GM23248 (cell line): ENCODE measurements at places on chromosomes 5 and 9.

- H3K27me3 ChIP-seq, result no peaks in the 10 kb centered on the region
- H3K27ac ChIP-seq, result no peak overlapping the region
- H3K36me3 ChIP-seq, result no peaks in the 10 kb centered on the region
- no peak overlapping the region for H3K4me3 ChIP-seq
Measured at GRCh38 chr5:142957528-142957927, 187.4 kb downstream of the ARHGAP26 start.

- peak overlapping the region; percentile 85 for H3K4me3 ChIP-seq
- DNase-seq, result peak; percentile 97
- no peaks in the 10 kb centered on the region for H3K36me3 ChIP-seq
- H3K27ac ChIP-seq, result peak overlapping the region; percentile 45
Measured at GRCh38 chr5:113489299-113489698, 1.0 kb upstream of the MCC start.

GRCh38 chr9:9170439-9171134 lies 1371.0 kb upstream of the DMAC1 start:
- no peaks in the 10 kb centered on the region for H3K36me3 ChIP-seq
- H3K27me3 ChIP-seq, result no peaks in the 10 kb centered on the region
- no peak overlapping the region for H3K4me3 ChIP-seq
- no peaks in the 10 kb centered on the region for H3K4me1 ChIP-seq
- H3K27ac ChIP-seq, result no peak overlapping the region
- no peak for DNase-seq

DNA sequence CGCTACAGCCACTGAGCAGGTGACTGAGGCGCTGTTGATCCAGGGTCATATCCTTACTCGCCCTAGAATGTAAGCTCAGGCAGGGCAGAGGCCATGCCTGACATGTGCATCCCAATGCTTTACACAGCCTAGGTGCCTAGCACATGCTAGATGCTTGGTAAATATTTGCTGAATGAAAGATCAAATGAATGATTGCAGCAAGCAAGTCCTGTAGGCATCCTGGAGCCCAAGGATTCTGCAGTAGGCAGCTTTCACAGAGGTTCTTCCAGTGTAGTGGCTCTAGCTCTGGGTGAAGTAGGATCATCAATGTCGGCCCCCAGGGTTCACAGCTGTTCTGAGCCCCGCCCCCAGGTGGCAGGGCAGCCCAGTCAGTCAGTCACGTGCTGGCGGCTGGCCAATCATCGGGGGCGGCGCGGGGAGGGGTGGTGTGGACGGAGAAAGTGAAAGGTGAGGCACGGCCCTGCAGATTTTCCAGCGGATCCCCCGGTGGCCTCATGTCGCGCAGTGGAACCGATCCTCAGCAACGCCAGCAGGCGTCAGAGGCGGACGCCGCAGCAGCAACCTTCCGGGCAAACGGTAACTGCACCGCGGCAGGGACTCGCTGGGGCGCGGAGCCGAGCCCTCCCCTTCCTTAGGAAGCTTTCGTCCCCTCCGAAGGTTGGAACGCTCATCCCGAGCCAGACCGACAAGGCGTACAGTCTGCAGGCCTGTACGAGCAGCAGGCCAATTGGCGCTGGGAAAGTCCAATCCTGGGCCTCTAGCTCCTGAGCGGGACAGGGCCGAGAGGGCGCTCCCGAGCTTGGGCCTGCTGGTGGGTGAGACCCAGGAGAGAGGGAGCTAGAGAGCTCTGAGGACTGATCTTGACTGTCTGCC lies at the start of gene GALT:
Gene GALT, plus strand, starts transcription at position 465 of the 873 bp plus-strand sequence. Its CDS starts 30 bp downstream, at position 495.
- peak within 1 kb of the TSS; percentile 74 for H3K27ac ChIP-seq
- peaks cover 16% of the 10 kb centered on the region for H3K4me1 ChIP-seq
- no peaks in the 10 kb centered on the region for H3K36me3 ChIP-seq

DNA sequence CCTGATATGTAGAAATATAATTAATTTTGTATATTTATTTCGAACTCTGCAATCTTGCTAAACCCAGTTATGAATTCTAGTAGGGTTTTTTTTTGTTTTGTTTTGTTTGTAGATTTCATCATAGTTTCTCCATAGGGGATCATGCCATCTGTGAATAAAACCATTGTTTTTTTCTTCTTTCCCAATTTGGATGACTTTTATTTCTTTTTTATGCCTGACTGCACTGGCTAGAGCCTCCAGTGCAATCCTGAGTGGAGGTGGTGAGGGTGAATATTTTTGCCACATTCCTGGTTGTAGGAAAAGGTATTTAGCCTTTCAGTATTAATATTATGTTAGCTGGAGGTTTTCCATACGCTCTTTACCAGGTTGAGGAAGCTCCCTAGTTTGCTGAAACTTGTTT lies 70.0 kb upstream of the GFPT2 start:
- H3K4me1 ChIP-seq, result no peaks in the 10 kb centered on the region
- H3K4me3 ChIP-seq, result no peak overlapping the region
- no peak for DNase-seq

GRCh38 chr9:19269582-19269981 lies 39.1 kb downstream of the DENND4C start:
- H3K4me1 ChIP-seq, result no peaks in the 10 kb centered on the region
- no peaks in the 10 kb centered on the region for H3K36me3 ChIP-seq
- H3K4me3 ChIP-seq, result no peak overlapping the region
- no peaks in the 10 kb centered on the region for H3K27me3 ChIP-seq

GRCh38 chr9:125852386-125852785 lies 105.2 kb downstream of the PBX3 start:
- no peaks in the 10 kb centered on the region for H3K36me3 ChIP-seq
- no peak for DNase-seq
- H3K27ac ChIP-seq, result no peak overlapping the region
- H3K4me1 ChIP-seq, result peaks cover 49% of the 10 kb centered on the region
- no peaks in the 10 kb centered on the region for H3K27me3 ChIP-seq
- H3K4me3 ChIP-seq, result no peak overlapping the region

DNA sequence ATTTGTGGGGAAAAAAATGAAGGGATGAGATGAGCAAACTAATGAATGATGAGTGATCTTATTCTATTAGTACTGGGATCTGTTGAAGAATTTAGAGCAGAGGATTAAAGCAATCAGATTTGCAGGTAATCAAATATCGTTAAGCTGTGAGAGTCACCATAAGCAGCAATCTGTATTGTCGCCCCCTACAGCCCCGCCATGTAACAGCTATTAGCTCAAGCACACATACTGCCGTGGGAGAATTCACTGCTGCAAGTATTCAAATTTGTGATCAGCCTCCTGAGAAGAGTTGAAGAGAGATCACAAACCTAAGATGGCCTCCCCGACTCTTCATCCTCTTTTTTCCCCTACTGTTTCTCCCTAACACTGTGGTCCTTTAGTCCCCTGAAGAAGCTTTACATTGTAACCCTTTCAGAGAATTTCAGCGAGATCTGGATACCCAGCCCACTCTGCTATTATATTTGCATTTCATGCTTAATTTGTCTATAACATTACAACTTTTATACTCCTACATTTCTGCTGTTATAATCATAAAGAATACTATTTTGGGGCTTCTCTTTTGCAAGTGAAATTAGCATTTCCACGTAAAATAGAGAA lies 28.5 kb upstream of the PHF24 start:
- no peaks in the 10 kb centered on the region for H3K4me1 ChIP-seq
- no peak overlapping the region for H3K4me3 ChIP-seq
- peak; percentile 39 for DNase-seq
- H3K36me3 ChIP-seq, result no peaks in the 10 kb centered on the region

DNA sequence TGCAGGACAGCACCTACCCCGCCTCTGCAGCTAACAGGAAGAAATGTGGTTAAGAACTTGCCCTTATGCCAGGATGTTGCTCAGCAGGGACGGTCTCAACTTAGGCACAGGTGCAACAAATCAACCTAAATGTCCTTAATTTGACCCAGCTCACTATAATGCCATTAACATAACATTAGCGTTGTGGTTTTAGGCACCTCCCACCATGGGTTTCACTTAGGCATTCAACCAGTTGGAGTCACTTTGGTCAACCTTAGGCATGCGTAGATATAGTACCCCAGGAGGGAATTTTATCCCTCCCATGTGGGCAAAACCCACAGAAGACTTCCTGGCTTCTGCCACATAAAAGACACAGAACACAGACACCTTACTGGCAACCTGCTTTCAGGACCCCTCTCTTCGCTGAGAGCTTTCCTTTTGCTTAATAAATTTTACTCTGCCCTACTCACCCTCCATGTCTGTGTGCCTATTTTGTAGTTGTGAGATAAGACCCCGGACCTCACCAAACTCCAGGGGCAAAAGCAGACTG lies 8.7 kb upstream of the ERAP1 start:
- DNase-seq, result no peak
- peaks cover 9% of the 10 kb centered on the region; the same call in 1 of the 2 replicates for H3K4me1 ChIP-seq
- H3K27me3 ChIP-seq, result 0 out of 2 replicates have a peak, but pooled peaks cover 15% of the 10 kb centered on the region
- H3K36me3 ChIP-seq, result no peaks in the 10 kb centered on the region

DNA sequence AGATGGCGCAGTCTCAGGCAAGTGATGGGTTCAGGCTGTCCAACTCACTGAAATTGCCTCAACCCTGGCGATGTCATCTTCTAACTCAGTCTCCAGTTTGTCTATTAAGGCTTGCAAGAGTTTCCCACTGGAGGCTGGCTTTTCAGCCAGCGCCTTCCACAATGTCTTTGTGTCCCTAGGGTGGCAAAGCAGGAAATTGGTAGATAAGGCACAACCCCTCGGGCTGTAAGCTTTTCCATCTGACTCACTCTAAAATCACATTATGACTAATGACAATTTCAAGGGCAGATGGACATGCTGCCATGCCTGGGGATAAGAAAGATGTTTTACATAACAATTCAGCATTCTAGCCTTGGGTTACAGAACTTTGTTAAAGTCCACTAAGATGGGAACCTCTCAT lies 61.9 kb downstream of the MROH2B start:
- H3K27ac ChIP-seq, result no peak overlapping the region
- H3K36me3 ChIP-seq, result no peaks in the 10 kb centered on the region
- no peak overlapping the region for H3K4me3 ChIP-seq
- no peaks in the 10 kb centered on the region for H3K27me3 ChIP-seq
- peak; percentile 16 for DNase-seq

DNA sequence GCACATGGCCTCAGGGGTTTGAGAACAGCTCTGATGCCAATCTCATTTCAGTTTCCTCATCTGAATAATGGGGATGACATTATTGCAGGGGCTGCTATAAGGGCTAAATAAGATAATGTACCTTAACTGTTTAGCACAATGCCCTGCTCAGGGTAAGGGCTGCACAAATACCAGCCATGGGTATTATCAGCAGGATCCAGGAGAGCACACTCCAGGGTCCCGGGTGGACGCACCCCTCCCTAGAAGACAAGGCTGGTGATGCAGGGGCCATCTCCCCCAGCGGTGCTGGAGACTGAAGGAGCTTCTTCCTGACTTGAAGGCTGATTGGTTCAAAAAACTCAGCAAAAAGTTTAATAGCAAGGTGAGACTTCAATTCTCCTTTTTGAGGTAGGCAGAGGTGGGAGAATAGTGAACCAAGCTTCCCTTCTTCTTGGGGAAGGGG lies 2.7 kb upstream of the CXXC5 start:
- no peaks in the 10 kb centered on the region for H3K27me3 ChIP-seq
- H3K36me3 ChIP-seq, result no peaks in the 10 kb centered on the region

DNA sequence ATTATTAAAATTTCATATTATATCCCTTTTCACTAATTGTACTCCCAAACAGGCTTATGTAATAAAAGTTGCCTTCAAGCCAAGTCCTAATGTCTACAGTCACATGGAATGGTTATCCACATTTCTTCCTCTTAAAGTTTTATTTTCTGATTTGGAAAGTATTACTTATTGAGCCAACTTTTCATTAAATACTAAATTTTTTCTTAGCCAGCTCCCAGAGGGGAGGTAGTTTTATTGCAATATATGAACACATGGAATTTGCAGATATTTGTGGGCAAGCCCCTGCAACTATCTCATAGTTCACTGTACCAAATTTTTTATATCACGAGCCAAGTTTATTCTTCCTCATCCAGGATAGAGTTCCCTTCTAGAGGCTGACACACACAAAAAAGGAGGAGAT lies 332.8 kb upstream of the PTGER4 start:
- H3K36me3 ChIP-seq, result no peaks in the 10 kb centered on the region
- DNase-seq, result no peak
- H3K4me1 ChIP-seq, result no peaks in the 10 kb centered on the region

- no peaks in the 10 kb centered on the region for H3K4me1 ChIP-seq
- H3K4me3 ChIP-seq, result no peak overlapping the region
- no peak for DNase-seq
- H3K36me3 ChIP-seq, result no peaks in the 10 kb centered on the region
- H3K27me3 ChIP-seq, result no peaks in the 10 kb centered on the region
Measured at GRCh38 chr5:130243641-130244040, 339.4 kb downstream of the CHSY3 start.

DNA sequence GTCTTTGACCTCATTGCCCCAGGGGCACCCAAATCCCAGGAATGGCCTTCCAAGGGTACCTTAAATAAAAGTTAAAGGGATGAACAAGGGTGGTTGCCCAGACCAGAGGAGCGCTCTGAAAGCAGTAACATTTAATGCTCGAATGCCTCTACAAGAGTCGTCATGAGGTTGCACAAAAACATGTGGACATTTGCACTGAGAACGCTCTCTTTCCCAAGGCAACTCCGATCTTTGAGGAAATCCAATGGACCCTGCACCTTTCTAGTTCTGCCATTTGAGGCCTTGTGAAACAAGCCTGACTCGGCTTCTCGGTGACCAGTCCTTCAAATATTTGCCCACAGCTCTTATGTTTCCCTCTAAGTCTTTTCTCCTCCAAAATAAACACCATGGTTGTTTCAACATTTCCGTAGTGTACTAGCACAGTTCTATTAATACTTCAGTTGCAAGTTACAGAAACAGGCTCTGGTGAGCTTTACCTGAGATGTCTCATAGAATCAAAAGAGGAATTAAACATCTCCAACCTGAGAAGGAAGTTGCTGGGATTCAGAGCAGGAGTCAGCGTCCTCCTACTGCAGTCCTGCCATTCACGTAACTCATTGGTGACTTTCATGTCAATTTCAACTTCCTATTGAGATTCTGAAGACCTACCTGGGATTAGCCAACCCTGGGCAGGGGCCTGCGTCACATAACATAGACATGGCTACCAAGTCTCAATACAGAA lies 168.8 kb upstream of the RAI14 start:
- H3K27me3 ChIP-seq, result no peaks in the 10 kb centered on the region
- peak overlapping the region; percentile 78 for H3K27ac ChIP-seq
- peaks cover 47% of the 10 kb centered on the region for H3K4me1 ChIP-seq
- no peaks in the 10 kb centered on the region for H3K36me3 ChIP-seq
- peak overlapping the region; percentile 45 for H3K4me3 ChIP-seq
- DNase-seq, result peak; percentile 94

- no peak overlapping the region for H3K27ac ChIP-seq
- no peak overlapping the region for H3K4me3 ChIP-seq
- no peaks in the 10 kb centered on the region for H3K4me1 ChIP-seq
- H3K36me3 ChIP-seq, result no peaks in the 10 kb centered on the region
Measured at GRCh38 chr5:145680169-145680568, 155.0 kb downstream of the PRELID2 start.

GRCh38 chr5:33330426-33330825 lies 110.3 kb upstream of the TARS1 start:
- no peaks in the 10 kb centered on the region for H3K4me1 ChIP-seq
- H3K27ac ChIP-seq, result no peak overlapping the region
- no peaks in the 10 kb centered on the region for H3K27me3 ChIP-seq
- no peaks in the 10 kb centered on the region for H3K36me3 ChIP-seq
- H3K4me3 ChIP-seq, result no peak overlapping the region

GRCh38 chr5:124812771-124813358 lies 66.4 kb upstream of the ZNF608 start:
- no peaks in the 10 kb centered on the region for H3K36me3 ChIP-seq
- no peak for DNase-seq
- H3K4me3 ChIP-seq, result no peak overlapping the region
- no peaks in the 10 kb centered on the region for H3K4me1 ChIP-seq
- H3K27me3 ChIP-seq, result no peaks in the 10 kb centered on the region
